ENCODE measurements at places on chromosomes 1 and 21.

DNA sequence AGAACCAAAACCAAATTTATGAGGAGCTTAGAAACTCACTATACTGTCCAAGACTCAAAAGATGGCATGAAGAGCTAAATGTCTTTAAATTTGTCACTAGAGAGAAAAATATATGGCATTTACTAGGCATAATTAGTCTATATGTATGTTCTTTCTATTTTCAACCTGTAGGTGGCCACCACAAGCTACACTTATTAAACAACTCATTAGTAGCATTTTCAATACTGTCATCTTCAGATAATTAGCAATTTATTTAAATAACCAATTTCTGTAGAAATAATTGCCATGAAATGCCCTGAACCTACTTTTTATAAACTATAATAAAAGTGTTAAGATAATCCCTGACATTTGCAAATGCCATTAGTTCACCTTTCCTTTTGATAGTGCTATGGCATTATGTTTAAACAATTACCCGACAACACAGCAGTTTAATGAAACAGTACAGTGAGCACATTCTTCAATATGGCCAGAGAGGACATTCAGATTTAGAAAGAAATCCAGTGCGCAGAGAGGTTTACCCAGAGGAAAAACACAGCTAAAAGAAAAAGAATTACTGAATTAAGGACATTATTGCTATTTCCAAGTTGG lies 522.5 kb downstream of the PTBP2 start:
- DNase-seq, result no peak

- no peak for DNase-seq
Measured at GRCh38 chr1:33143176-33143575, 38.7 kb downstream of the TRIM62 start.

DNA sequence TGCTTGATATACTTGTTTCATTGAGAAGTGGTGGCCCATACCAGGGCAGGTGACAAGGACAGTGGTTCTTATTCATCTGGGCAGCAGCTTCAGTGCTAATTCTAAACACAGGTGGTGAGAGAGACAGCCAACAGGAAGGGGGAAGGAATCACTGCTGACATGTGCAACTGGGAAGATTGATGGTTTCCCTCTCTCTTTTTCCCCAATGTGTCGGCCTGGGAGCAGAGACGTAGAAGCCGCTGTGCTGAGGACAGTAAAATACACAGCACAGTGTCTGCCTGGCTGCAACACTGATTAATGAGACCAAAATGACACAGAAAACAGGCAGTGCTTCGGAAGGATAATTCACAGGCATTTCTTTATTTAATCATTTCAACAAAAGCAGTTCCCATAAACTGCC lies 48.8 kb downstream of the WARS2 start:
- no peak for DNase-seq

- DNase-seq, result no peak
Measured at GRCh38 chr1:28927648-28928313, 13.4 kb downstream of the EPB41 start.

GRCh38 chr1:81430236-81430938 lies 370.3 kb upstream of the ADGRL2 start:
- DNase-seq, result no peak

DNA sequence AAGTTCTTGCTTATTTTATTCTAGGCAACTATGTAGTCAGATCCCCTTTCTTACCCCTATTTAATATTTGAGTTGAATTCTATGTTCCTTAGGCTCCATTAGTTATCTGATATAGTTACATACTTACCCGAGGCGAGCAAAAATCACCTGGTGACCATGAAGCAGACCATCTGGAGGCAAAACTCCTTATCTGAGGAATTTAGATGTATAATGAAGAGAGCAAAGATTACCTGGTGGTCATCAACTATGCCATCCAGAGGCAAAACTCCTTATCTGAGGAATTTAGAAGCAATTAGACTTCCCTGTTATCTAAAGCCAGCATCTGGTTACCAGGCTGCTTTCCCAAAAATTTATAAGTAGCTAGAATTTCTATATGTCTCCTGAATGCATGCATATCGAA lies 129.9 kb downstream of the PATJ start:
- no peak for DNase-seq

DNA sequence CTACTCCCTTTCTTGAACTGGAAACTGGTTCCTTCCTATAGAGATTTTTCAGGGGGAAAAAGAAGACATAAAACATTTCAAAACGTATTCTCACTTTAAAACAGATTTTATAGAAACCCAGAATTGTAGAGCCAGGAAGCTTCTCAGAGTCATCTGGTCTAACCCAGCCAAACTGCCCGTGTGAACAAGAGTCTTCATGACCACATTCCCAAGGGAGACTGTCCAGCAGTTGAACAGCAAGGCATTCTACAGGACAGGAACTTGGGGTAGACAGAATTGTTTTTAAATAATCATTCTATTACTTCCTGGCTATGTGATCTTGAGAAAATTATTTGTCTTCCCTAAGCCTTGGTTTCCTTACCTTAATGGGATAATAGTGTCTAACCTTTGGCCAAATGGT lies 163.5 kb upstream of the IVNS1ABP start:
- no peak for DNase-seq

- DNase-seq, result no peak
Measured at GRCh38 chr21:18449605-18450550, 46.3 kb upstream of the TMPRSS15 start.

DNA sequence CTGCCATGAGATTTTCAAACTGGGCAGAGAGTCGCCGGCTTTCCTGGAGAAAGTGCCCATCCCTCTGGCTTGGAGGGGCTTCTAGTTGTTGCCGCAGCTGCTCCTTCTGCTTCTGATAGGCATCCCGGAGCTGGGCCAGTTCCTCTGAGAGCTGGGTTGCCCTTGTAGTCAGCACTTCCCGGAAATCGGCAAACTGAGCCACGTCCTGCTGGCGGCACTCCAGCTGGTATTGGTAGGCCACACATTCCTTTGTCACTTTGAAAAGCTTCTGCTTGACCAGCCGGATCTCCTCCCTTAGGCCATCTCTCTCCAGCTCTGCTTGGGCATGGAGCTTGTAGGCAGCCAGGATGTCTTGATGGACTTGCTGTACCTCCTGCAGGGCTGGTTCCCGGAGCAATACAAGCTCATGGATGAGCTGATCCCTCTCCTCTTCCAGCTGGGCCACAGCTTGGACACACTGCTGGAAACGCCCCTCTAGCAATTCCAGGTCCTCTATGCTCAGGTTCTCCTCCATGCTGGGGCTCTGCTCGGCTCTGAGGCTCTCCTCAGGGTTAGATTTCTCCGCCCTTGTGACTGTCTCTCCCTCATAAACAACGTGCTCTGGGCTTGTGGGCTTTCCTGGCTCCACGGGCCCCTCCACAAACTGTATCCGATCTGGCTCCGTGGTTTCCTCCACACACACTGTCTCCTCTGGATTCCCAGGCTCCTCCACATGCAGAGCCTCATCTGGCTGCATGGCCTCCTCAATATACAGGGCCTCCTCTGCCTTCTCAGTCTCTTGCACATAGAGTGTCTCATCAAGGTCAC lies 7.3 kb downstream of the SYNC start:
- DNase-seq, result no peak

DNA sequence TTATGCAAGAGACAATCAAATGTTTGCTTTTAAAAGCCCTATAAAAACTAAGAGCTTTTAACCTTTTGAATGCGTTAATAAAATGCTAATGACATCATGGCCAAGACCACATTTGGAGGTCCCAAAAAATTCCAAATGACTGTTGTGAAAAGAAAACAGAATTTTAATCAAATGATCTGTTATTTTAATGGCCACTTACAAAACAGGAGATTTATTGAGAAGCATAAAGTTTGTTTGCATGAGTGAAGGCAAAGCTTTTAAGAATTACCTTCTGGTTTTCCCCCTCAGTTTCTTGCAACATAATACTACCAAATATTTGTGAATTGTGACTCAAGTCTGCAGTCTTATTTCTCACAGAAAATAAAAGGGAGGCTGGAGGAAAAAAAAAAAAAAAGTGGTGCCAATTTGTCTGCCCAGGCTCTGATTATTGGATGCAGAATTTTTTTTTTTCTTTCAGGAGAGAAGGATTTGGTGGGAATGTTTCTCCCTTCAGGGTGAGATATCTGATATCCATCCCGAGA lies 60.7 kb downstream of the GORAB start:
- DNase-seq, result no peak

DNA sequence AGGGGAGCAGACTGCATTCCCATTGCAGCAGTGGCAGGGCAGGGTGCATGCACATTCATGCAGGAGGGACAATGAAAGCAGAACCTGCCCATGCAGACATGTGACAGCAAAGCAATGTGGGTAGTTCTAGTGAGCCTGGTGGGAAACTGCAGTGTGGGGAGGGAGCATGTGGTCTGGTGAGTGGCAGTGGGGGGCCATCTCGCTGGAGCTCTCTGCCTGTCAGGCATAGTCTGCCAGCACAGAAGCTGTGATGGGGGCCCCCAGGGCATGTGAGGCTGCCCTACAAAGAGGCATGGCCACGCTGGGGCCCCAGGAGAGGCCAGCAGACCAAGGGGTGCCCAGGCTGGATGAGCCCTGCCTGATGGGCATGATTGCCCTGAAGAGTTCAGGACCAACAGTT lies 579.7 kb downstream of the PTPRC start:
- DNase-seq, result no peak

GRCh38 chr1:37239225-37239740 lies 205.0 kb upstream of the GRIK3 start:
- no peak for DNase-seq

DNA sequence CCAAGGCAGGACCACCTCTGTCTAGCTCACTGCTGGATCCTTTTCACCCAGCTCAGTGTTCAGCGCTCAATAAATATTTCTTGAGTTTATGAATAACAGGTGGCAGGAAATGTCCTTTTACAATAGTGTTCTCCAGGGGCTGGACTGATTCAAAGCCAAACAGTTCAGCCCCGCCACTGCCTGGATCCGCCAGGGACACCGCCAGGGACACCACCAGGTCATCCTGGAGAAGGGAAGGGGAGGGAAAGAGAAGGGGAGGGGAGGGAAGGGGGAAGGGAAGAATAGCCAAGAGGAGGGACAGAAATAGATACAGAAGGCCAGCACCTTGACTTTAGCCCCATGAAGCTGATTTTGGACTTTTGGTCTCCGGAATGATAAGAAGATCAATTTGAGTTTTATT lies 255.6 kb downstream of the GRIK3 start:
- DNase-seq, result no peak

DNA sequence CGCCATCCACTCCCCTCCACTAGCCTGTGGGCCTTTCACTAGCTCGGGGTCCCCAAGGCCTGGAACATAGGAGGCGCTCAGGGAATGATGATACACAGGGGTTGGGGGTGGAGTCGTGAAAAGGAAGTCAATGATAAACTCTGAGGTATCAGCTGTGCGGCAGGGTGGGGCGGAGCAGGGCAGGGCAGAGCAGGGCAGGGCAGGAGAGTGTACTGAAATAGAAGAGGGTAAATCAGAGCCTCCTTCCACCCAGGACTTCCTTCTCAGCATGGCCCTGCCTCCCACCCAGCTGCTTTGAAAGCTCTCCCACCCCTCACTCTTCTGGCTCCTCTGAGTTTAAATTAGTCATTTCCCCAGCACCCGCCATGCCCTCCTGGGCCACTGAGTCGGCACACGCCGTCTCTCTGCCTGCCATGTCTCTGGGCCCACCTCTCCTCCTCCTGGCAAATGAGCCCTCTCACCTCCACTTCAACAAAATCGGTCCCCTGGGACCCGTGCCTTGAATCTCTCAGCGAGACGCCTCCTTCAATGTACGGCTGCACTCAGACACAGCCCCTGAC lies 16.9 kb downstream of the CAPZB start:
- no peak for DNase-seq

DNA sequence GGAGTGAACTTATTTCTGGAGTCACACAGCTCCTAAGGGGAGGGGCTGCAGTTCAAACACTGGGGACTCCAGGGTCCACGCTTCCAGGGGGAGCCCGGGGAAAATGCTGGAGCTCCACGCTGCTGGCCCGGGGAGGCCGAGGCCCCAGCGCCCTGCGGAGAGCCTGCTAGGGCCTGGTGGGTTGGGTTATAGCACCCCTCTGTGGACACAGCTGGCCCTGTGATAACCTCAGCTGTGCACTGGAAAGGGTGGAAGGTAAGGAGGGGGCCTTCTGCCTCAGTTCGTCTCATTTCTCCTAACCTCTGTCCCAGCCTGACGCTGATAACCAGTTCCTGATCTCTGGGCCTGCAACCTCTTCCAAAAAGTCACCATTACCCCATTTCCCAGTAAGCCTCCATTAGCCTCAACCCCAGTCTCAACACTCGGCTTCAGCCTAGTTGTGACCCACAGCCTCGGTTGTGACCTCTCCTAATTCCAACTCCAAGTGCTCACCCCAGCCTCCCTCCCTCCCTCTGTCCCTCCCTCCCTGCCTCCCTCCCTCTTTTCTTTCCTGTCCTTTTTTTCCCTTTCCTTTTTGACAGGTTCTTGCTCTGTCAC lies 7.1 kb downstream of the NBL1 start:
- no peak for DNase-seq

- DNase-seq, result no peak
Measured at GRCh38 chr1:26811708-26812107, 14.8 kb upstream of the ZDHHC18 start.

GRCh38 chr1:161044908-161045735 lies 655 bp downstream of the USF1 start:
- no peak for DNase-seq

DNA sequence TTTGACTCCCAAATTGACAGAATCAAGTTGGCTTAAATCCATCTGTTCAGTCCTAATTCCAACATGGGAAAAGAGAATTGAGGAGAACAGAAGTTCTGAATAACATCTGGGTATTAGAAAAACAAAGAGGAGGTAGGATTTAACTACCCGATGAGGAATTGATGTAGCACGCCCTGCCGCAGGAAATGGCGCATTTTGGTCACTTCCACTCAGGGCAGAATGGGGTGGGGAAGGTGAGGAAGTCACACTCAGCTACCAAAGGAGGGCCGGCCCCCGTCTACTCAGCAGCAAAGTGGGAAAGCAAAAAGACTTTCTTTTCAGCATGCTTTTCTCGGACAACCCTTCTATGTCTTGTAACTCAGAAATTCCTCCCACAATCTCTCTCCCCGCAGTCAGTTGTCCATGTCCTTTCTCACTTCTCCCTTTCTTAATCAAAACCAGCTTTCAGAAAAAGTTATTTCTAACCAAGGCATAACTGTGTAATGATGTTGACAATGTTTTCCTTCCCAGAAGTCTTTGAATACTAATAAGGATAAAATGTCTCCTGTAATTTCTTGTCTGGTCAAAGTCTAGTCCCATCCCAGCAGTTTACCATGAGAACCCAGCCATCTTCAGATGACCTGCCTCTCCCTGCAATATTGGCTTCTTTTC lies 60.5 kb upstream of the SIPA1L2 start:
- no peak for DNase-seq

DNA sequence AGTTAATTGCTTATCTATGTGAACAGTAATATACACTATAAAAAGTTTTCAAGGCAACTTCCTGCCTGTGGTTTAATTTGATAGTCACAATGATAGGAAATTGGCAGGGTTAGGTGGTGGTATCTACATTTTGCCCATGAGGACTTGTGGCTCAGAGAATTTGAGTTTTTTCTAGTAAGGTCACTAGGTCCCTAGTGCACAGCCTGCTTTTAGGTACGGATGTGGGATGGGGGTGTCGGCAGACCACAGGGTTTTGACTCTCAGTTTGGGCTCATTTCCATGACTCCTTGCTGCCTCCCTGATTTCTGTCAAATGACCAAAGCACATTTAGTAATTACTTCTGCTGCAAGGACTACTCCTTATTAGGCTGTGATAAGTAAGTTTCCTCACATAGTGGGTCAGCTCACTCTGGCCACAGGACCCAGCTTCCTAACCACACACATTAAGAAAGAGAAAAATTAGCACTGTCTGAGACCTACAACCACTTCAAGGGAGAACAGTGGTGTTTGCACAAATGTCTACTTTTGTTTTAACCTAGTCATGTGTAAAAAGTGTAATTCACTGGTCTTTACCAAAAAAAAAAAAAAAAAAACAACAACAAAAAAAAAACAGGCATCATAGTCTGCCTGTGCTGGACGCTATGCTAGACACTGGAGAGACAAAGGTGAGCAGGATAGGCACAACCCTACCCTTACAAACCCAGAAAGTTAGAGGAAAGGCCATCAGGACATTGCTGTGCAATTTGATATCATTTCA lies 43.7 kb downstream of the MRPL39 start:
- no peak for DNase-seq

All from AG04449 (cell line).